ENCODE measurements at places on chromosomes 4 and X.
A peak's percentile ranks its signal among the peaks of the same experiment; 100 is the strongest.

DNA sequence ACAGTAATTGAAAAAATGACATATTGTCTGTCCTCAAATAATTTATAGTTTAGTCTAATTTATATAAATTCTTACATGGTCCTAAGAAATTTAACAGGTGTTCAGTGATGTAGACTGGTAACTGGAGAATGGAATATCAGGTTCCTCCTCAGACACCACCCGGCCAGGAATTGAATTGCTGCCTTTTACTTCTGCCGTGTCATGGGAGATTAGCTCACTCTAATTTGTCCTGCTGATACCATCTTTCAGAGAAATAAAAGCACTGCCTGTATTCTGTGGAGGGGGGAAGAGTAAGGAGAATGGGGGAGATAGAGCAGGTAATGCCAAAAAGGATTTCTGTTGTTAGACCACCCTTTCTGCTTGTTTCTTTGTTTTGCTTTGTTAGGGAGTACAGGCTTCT, 125.2 kb upstream of the KLHL4 start:
- no peak for DNase-seq

- no peak for DNase-seq
These were observed 475.5 kb upstream of the FGF16 start for GRCh38 chrX:76971393-76972376.

GRCh38 chrX:129145385-129145784, 377.9 kb downstream of the SMARCA1 start:
- DNase-seq, result no peak

DNA sequence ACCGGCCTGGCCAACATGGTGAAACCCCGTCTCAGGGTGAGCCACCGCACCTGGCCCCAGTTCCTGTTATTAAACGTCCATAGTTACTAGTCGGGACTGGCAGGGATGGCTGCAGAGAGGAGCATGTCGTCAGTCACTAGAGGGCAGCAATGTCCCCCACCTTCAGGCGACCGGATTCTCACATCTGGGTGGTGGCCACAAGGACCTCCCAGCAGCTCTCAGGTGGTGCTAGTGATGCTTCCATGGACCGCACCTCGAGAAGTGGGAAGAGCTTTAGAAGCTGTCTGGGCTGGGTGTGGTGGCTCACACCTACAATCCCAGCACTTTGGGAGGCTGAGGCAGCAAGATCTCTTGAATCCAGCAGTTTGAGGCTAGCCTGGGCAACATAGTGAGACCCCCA, 13.3 kb upstream of the IL3RA start:
- DNase-seq, result peak; percentile 34

DNA sequence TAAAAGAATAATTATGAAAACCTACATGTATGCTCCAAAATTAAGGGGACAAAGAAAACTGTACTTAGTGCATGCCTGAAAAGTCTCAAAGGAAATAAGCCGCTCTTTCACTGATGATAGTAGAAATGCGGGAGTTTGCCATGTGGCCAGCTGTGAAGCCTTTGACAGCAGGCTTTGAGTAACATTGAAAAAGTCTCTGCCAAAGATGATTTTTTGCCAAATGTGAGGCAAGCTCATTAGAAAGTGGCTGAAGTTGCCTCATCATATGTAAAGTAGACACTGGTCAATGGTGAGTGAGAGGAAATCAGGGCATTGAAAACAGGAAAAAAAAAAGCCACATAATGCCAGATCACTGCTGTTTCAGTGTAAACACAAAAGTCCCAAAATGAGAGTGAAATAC, 2360.1 kb downstream of the PCDH7 start:
- DNase-seq, result peak; percentile 44

DNA sequence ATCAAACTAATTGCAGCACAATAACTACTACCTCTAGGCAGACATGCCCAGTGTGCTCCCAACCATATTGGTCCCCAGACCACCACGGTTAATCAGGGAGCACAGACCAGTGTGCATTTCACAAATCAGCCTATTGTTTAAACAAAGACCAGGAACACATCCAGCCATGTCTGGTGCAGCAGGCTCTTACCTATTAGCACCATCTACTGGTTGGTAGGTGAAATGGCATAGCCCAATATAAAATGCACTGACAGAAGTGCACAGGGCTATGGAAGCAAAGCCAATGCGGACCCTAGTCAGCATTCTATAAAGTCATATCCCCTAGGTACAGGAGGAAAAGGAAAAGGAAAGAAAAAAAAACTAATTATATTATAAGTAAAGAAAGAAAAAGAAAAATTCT, 15.5 kb upstream of the CYLC1 start:
- DNase-seq, result peak; percentile 43

DNA sequence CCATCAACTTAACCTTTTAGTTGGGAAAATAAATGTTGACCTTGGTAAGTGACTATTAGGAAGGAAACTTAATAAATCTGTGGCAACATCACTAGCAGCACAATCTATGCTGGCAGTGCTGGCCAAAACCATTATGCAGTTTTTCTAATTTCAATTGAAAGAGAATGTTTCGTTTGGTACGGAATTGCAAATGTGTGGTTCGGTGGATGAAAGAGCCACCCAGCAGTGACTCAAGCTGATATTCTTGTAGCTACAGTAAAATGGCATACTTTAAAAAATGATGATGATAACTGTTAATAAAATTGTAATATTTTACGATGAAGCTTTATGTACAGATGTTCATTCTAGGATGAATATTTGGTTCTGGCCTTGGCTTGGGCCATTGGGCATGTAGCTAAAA, 40.7 kb upstream of the AP1S2 start:
- no peak for DNase-seq

DNA sequence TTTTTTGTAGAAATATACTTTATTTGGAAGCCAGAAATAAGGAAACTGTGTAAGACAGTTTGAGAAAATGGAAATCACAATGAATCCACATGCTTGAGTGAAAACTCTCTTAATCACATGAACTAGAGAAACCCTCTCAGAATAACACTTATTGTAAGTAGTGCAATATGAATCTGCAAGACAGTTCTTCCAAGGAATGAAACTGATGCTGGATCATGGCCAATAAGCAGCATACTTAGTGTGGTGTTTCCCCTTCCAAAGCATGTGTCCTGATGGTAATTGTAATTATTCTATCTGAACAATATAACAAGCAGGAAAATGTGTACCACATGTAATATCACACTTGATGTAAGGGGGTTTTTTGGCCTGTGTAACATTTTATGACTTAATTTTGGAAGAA, 1870.5 kb upstream of the TENM3 start:
- DNase-seq, result no peak

DNA sequence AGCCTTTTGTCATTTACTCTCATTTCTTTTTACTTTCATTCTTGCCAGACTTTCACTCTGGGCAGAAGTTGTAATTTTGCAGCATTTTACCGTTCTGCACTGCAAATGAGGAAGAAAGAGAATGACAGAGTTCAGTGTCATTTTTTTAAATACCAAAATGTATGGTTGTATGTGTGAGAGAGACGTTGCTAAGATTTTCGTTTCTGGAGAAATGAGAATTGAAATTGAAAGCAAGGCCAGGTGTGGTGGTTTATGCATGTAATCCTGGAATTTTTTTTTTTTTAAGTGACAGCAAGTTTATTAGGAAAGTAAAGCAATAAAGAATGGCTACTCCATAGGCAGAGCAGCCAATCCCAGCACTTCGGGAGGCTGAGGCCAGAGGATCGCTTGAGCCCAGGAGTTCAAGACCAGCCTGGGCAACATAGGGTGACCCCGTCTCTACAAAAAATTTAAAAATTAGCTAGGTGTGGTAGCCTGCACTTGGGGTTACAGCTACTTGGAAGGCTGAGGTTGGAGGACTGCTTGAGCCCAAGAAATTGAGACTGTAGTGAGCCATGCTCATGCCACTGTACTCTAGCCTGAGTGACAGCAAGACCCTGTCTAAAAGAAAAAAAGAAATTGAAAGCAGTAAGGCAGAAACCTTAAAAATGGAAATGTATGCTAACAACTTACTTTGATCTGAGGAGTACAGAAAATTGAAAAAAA, 12.9 kb downstream of the DCK start:
- no peak for DNase-seq

DNA sequence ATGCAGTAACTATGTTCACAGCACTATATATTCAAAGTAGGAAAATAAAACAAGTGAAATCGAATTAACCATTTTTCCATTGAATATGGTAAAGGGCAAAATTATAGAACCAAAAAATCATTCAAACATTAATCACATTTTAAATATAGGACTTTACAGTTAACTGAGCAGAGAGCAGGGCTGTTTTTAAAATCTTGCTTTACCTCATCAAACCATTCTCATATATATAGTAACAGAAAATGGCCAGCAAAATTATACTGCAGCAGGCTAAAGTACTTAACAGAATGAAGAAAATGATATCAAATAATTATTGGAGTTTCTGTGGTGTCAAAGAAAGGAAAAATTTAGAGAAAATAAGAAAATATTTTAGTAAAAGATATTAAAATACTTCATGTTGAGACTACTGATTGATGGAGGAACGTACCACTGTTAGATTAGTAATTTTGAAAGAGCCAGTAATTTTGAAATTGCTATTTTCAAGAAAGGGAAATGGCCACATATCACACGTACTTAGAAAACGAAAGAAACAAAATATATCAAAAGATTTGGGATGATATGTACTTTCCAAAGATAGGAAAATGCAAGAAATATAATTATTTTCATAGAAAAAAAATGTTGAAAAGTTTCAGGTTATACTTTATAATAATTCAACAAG, 813.7 kb downstream of the DMD start:
- DNase-seq, result no peak

- DNase-seq, result peak; percentile 63
These were observed 76.1 kb downstream of the AMMECR1 start for GRCh38 chrX:110241816-110242215.

DNA sequence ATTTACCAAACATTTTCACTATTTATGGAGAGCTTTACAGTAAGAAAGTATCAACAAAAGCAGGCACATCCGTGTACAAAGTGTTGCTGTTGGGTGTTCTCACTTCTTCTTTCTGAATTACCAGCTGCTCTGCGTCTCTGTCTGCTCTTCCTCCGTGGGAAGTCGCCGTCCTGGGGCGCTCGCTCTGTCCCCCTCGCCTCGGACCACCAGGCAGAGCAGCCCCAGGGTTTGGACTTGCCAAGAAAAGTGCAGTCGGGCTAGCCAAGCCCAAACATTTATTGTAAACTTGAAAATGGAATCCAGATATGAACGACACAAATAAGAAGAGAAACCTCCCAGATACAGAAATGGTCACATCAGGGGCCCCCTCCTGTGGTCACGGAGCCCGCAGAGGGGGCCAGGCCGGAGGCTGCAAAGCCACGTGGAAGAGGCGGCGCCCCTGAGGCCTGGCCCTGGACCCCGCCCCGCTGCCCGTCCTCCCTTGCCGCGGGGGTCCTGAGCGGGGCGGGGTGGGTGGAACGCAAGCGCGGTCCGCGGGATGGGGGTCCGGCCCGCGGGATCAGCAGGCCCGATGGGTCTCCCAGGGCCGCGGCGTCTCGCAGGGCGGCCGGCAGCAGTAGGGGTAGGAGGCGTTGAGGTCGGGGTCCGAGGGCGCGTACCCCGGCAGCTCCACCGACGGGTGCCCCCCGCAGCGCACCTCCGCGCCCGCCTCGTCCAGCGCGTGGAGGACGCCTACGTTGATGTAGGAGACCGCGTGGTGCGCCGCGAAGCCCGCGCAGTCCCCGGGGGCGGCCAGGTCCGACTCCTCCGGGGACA, 1.5 kb downstream of the TMEM271 start:
- no peak for DNase-seq

- no peak for DNase-seq
These were observed 37.1 kb downstream of the BRCC3 start for GRCh38 chrX:155108427-155108826.

- DNase-seq, result no peak
These were observed 228.1 kb downstream of the ZNF674 start for GRCh38 chrX:46317163-46317562.

All from GM23248 (cell line).